ENCODE measurements at places on chromosomes 7 and 10. TPM values are rescaled to one million over a fixed set of nuclear protein-coding genes. Genes with fewer than 3 reads are reported as not detected.

CRYGN gene
- not detected for total RNA-seq

CEP41 gene
- total RNA-seq: 6.0 TPM

MKI67 gene
- 0.93 TPM for total RNA-seq

SMKR1 gene
- total RNA-seq: 1.2 TPM

VPS26A gene
- 31.7 TPM for total RNA-seq

SPDYE16 gene
- 1.1 TPM for total RNA-seq

DNAJC12 gene
- total RNA-seq: not detected

TCAF2 gene
- total RNA-seq: 31.6 TPM
